Left forelimb (tissue), 1 donor: ENCODE measurements at places on chromosomes 3 and 15.
A peak's percentile ranks its signal among the peaks of the same experiment; 100 is the strongest.

DNA sequence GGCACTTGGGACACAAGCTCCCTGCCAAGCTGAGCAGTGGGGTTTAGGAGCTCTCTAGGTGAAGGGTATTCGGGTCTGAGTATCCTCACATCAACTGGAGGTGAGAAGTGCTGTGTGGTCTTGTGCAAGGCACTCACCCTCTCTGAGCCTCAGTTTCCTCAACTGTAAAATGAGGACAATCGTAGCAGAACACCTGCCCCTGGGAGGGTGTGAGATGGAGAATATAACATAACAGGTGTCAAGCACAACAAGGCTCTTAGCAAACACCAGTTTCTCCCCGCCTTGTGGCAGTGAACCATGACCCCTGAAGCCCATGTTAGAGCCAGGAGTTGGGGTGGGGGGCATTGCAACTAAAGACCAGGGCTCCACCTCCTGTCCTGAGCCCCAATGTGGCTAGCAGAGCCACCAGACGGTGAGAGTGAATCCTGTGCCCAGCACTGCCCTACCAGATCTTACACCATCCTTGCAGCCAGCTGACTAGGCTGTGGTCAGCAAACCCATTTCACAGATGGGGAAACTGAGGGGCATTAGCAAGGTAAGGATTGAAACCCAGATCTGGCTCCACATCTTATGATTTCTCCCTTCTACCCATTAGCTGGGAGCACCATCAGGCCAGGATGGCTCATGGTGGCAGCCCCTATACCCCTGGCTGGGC lies 2.6 kb upstream of the PLXND1 start:
- DNase-seq, result no peak

GRCh38 chr3:8532251-8532871 lies 30.7 kb downstream of the LMCD1 start:
- DNase-seq, result peak; percentile 77

DNA sequence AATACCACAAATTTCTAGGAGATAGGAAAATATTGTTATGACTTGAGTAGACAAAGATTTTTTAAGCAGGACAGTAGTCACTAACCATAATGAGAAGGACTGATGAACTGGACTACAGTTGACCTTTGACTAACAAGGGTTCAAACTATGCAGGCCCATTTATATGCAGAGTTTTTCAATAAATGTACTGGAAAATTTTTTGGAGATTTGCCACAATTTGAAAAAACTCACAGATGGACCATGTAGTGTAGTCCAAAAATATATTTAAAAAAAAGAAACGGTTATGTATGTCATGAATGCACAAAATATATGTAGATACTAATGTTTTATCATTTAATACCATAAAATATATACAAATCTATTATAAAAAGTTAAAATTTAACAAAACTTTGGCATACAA lies 151.8 kb downstream of the LRRN1 start:
- DNase-seq, result no peak

GRCh38 chr3:130572769-130573168 lies 55.8 kb downstream of the COL6A6 start:
- no peak for DNase-seq

DNA sequence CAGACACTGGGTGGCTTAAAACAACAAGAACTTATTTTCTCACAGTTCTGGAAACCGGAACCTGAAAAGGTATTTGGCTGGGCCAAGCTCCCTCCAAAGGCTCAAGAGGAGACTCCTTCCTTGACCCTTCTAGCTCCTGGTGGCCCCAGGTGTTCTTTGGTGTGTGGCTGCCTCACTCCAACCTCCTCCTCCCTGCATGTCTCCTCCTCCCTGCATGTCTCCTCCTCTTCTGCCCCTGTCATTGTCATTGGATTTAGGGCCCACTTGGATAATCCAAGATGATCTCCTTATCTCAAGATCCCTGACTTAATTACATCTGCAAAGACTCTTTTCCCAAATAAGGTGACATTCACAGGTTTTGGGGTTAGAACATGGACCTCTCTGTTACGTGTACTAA lies 69.8 kb upstream of the MFGE8 start:
- no peak for DNase-seq

DNA sequence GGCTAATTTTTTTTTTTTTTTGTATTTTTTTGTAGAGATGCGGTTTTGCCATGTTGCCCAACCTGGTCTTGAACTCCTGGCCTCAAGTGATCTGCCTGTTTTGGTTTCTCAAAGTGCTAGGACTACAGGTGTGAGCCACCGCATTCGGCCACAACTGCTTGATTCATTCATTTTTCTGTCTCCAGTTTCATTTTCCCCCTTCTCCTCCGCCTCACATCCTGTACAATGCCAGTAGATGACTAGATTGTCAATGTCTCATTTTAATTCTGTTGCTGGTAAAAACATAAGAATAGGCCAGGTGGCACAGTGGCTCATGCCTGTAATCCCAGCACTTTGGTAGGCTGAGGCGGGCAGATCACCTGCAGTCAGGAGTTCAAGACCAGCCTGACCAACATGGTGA lies 12.0 kb upstream of the ZNF592 start:
- DNase-seq, result no peak

DNA sequence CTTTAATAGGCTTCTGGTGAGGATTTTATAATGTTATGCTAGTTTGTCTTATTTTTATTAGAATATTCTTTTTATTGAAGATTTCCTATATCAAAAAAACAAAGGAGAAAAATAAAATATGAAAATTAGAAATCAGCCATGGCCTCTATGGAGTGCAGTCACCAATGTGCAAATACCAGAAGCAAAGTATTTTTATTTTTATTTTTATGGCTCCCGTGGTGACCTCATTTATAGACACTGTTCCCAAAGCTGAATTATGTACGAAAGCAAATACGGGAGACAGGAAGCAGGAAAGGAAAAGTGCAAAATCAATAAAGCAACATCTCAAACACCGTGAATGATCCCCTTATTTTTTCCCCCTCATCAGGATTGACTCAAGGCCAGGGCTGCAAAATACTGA lies 35.1 kb downstream of the DAZL start:
- DNase-seq, result no peak

DNA sequence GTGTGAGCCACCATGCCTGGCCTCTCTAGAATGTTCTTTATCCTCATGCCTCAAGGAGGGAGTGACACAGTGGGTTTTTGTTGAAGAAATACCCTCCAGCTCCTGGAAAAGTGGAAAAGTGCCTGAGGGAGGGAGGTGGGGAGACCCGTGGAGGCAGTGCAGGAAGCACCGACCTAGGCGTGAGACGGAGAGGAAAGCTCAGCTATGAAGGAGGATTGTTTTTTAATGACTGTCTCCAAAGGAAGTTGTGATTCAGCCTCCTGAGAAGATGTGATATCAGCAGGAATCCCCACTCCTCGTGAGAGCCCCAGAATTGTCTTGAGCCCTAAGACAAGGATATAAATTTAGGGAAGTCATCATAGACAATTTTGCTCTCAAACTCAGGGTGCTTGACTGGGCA lies 21.7 kb downstream of the RPLP1 start:
- DNase-seq, result no peak

DNA sequence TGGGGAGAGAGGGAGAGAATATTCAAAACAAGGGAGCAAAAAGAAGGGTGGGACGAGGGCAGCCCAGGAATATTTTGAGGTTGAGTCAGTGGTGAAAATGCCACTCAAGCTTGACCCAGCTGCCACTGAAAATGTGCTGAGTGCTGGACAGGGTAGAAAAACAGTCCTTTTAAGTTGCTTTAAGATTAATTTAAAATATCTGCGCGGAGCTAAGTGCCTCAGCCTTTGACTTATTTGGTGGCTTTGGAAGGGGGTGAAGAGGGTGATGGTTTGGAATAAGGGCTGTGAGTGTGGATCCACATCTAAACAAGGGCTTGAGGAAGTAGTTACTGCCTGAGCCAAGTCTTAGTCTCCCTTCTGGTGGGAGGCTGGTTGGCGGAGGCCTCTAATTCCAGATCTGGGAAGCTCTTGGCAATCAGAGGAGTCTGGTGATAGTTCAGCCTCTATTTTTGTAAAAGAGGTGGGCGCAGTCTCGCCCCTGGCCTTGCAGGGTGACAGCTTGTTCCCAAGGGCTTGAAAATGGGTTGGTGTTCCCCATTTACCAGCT lies 280.8 kb upstream of the ROPN1 start:
- DNase-seq, result no peak

DNA sequence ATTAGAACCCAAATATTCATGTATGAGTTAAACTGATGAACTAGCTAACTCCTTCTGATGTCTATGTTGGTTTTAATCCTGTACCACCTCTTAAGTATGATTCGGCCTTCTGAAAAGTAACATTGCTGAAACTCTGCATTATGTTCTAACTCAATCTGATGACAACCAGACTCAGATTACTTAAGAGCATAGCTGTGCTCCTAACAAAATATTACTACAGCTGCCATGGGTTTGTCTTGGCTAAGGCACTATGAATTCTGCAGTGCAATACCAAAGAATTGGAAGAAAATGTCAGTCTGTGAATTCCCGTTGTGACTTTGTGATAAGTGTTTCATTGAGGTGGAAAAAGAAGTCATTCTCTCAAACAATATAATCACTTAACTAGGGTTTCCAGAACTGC lies 224.4 kb downstream of the ZMAT3 start:
- DNase-seq, result no peak

DNA sequence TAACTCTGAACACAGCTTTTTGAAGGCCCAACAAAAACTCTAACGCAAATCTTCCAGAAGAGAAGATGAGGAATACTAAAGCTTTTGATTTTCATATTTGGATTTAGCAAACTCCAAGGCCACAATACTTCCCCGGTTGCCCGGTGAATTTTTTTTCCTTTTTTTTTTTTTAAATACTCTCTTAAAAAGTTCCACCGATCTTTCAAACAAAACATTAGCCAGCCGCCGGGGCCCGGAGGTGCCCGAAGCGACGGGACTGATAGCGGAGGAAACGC lies 2.3 kb downstream of the FOXL2 start:
- DNase-seq, result no peak

- DNase-seq, result no peak
Measured at GRCh38 chr3:190696777-190697501, 165.6 kb downstream of the GMNC start.

DNA sequence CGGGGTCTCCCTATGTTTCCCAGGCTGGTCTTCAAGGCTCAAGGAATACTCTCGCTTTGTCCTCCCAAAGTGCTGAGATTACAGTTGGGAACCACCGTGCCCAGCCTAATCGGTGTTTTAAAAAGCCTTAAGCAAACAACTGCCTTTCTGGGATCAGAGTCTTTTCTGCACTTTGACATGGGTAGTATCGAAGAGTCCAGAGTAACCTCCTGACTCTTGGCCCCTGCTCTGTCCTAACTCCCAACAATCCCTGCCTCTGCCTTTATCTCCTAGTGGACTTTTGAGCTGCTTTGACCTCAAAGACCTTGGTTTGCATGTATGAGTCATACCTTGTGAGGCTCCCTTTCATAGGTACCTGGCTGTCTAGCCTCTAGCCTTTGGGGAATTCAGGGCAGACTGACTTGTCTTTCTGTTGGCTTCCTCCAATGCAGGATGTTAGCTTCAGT lies 21.0 kb upstream of the HACD2 start:
- DNase-seq, result no peak

DNA sequence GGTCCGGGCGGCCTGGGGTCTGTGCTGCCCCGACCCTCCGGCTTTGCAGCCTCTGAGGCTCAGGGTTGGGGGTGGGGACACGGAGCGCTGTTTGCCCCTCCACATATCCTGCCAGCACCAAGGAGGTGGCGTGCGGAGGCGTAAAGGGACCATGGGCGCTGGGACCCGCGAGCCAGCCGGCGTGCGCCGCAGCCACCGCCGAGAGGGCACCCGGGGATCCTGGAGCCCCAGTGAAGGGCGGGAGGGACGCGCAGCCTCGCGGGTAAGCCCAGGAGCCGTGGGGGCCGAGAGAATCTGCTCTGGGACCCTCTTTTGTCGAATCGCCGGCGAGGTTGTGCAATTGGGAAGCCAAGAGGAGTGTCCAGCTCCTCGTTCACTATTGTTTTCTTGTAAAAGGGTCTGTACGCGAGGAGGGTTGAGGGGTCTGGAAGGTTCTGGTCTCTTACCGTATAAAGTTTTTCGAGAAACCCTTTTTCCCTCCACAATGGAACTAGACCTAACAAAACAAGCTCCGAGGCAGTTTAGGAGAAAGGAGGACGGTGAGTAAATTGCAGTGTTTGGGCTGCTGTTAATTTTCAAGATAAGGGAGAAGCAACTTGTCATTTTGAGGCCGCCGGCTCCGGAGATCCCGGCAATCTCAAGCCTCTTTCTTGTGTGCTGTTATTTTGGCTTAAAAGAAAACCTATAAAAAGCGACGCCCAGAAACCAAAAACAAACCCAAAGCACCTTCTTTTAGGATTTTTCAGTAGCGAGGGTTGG lies 29.9 kb upstream of the ST3GAL6 start:
- peak; percentile 69 for DNase-seq

DNA sequence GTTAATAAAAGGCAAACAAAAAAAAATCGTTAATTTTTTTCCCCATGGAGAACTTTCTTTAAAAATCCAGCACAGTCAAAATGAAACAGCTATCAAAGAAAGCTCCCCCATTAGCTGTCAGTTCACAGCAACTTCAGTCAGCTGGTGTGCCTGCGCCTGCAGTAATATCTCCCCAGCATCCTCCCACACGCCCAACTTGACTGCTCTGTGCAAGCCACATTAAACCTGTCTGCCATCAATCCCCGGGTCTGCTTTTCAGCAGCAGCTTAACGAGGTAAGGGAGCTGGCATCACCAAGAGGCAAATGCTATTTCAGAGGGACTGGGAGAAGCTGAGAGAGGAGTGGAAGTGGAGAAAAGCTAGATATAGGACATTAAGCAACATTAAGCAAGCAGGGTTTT lies 337.5 kb downstream of the GAP43 start:
- DNase-seq, result no peak

DNA sequence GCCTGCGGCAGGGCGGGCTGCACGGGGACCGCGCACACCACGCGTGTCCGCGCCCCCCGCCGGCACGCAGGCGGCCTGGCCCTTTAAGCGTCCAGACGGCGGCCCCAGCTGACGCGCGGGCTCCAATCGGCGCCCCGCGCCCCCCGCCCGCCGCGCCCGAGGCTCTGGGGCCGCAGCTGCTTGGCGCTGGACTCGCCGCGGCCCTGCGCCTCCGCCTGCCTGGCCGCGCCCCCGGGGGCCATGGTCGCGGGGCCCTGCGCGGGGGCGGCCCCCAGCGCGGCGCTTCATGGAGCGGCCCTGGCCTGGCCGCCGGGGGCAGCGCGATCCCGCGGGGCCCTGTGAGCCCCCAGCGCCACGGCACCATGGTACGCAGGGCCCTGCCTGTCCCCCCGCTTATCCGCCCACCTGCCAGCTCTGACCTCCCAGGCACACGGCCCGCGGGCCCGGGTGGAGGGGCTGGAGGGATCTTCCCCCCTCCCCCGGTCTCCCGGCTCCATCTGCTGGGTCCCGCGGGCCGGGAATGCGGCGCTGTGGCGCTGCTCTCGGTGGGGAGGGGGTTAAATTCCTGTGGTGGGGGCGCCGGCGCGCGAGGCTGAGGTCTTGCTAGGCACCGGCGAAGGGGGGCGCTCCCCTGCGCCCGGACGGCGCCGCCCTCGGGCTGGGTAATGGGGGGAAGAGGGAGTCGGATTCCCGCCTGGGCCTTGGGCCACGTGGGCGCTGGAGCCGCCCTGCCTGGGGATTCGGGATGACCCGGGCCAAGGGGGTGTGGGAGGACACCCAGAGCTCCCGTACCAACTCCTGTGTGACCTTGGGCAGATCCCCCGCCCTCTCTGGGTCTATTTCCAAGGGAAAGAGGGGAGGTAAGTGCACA lies 1.1 kb downstream of the ZBTB47 start:
- DNase-seq, result peak; percentile 83

GRCh38 chr3:188084752-188085583 lies 69.0 kb upstream of the LPP start:
- DNase-seq, result no peak

GRCh38 chr3:126431103-126431534 lies 36.4 kb downstream of the CFAP100 start:
- no peak for DNase-seq

GRCh38 chr3:150407051-150407807 lies 869 bp upstream of the TSC22D2 start:
- no peak for DNase-seq

- no peak for DNase-seq
Measured at GRCh38 chr3:160205606-160206005, 19.6 kb upstream of the C3orf80 start.
